H1 (cell line): ENCODE measurements at places on chromosomes 4 and X. TPM values are rescaled to one million over a fixed set of nuclear protein-coding genes. Genes with fewer than 3 reads are reported as not detected.

DNA sequence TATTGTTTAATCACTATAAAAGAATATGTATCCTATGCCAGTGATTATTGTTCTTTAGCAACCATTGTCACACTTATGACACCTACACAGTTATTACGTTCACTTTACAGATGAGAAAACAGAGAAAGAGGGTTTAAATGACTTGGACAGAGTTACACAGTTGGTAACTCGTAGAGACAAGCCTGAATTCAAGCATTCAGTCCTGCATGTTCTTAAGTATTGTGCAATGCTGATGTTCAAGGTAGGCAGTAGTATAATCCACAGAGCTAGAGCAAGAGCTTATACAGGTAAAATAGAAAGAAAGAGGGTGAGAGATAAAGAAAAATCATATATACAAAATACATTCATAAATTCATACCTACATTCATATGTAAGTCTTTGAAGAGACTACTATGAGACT lies 249.8 kb upstream of the ANXA10 start:
- DNase-seq, result no peak
- no peak overlapping the region for H3K4me3 ChIP-seq
- no peak overlapping the region for H3K27ac ChIP-seq
- H3K4me1 ChIP-seq, result no peaks in the 10 kb centered on the region
- H3K27me3 ChIP-seq, result no peaks in the 10 kb centered on the region
- no peaks in the 10 kb centered on the region for H3K36me3 ChIP-seq

GRCh38 chr4:95219109-95219508 lies 329.7 kb downstream of the UNC5C start:
- no peak for DNase-seq
- H3K27me3 ChIP-seq, result no peaks in the 10 kb centered on the region
- H3K27ac ChIP-seq, result no peak overlapping the region
- no peak overlapping the region for H3K4me3 ChIP-seq

DNA sequence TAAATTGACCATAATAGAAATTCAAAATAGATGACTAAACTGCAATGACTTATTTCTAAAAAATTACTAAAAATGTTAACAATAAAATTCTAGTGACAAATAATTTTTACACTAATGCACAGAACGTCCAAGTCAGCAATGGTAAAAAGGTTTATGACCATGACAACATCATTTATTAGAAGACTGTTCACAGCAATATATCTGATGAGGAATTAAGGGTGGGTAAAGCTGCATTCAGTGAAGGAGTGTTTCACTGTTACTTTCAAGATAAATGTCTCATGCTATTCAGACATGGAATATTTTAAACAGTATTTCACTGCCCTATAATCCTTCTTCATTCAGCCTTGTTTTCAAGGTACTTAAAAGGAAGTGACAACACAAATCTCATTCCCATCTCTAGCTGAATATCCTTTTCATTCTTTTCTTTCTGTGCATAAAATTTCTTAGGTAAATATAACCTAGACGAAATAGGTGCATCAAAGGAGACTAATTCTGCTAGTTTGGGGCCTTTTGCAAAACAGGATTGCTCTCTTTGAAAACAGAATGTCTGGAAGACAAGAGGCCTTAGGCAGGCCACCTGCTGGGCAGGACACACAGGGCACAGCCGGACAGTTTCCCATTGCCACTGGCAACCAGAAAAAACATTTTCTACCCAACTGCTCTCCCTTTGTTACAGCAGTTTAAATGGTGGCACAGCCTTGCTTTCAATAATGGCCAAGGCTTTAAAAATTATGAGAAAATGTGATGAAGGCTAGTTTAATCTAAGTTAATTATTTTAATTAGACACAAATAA lies 600.3 kb downstream of the SPRY1 start:
- no peak overlapping the region for H3K4me3 ChIP-seq
- H3K27me3 ChIP-seq, result no peaks in the 10 kb centered on the region
- H3K4me1 ChIP-seq, result no peaks in the 10 kb centered on the region
- no peak for DNase-seq
- H3K27ac ChIP-seq, result no peak overlapping the region

Gene TCP11X2
- 0.25 and 0.32 TPM in 2 replicates for total RNA-seq

DNA sequence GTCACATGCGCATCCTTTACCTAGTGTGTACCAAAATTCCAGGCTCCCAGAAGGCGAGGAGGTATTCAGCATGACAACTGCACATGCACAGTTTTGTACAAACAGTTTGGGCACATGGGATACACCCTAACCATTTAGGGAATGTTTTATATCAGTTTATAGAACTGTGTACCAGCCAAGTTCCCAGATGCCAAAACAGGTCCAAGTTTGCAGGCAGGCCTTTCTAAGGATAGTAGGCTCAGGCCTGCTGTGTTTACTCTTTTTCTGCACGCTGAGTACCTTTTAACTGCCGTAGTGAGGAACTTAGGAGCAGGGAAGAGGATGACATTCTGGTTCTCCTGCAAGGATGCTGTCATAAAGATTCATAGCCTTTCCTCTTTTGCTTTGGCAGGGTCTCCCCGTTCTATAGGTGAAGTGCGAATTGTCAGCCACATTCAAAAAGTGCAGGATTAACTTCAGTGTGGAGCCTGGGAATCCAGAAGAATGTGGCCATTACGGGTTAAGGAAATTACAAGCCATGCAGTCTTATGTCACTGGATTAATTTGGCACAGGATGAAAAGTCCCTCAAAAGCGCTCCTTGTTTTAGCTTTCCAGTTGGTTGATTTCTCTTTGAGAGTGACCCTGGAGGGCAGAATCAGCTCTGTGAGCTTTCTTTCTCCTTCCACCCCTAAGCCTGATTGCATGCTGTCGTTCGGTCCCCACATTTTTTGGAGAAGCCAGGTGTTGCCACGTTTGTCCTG lies 259.8 kb downstream of the ARHGAP10 start:
- H3K4me3 ChIP-seq, result no peak overlapping the region
- H3K27me3 ChIP-seq, result no peaks in the 10 kb centered on the region; the same call in 1 of the 2 replicates
- H3K36me3 ChIP-seq, result no peaks in the 10 kb centered on the region
- no peak for DNase-seq
- no peaks in the 10 kb centered on the region; the same call in 1 of the 2 replicates for H3K4me1 ChIP-seq

Gene TAF7L
- total RNA-seq, result not detected in 2 replicates

Gene HMGN5
- total RNA-seq, result 20.4 and 23.9 TPM in 2 replicates

- H3K4me3 ChIP-seq, result no peak overlapping the region
- no peak for DNase-seq
- no peaks in the 10 kb centered on the region for H3K36me3 ChIP-seq
- no peaks in the 10 kb centered on the region; the same call in 1 of the 2 replicates for H3K4me1 ChIP-seq
- no peak overlapping the region for H3K27ac ChIP-seq
Observed at GRCh38 chrX:104309169-104309568, 54.4 kb upstream of the ESX1 start.

DNA sequence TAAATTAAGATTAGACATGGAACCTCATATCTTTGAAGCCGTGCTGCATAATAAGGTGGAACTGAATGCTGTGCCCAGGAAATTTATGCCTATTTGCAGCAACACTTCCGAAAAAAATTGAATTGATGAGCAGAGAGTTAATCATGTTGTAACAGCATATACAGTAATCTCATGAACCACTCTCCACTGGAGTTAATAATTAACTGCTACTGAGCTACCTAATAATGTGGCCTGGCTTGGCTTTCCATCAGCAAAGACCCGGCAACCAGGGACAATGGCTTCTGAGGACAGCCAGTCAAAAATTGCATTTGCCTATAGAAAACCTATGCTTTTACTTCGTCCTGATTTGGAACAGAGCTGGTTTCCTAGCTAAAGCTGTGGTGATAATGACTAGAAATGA lies 63.8 kb upstream of the GATB start:
- DNase-seq, result no peak
- H3K27me3 ChIP-seq, result no peaks in the 10 kb centered on the region
- H3K36me3 ChIP-seq, result no peaks in the 10 kb centered on the region
- no peak overlapping the region for H3K4me3 ChIP-seq
- no peak overlapping the region for H3K27ac ChIP-seq

DNA sequence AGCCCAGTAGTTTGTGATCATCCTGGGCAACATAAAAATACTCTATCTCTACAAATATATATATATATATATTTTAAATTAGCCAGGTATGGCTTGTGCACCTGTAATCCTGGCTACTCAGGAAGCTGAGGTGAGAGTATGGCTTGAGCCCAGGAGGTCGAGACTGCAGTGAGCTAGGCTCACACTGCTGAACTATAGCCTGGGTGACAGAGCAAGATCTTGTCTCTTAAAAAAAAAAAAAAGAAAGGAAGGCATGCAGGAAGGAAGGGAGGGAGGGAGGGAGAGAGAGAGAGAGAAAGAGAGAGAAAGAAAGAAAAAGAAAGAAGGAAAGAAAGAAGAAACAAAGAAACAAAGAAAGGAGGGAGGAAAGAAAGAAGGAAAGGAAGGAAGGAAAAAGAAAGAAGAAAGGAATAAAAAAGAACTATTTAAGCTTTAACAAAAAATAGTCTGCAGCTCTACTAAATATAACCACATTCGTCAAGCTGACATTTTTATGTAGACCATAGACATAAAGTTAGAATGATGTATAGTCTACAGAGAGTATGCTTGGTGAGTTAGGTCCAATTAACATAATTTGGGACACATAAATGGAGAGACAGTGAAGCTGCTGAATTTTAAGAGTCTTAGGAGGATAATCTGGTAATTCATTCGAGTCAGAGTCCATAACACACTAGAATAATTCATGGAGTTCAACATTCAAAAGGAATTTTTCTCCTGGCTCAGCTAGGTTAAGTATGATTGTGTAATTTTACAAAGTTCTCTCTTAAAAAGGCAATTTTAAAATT lies 111.9 kb downstream of the GLRA3 start:
- H3K27me3 ChIP-seq, result no peaks in the 10 kb centered on the region
- H3K36me3 ChIP-seq, result no peaks in the 10 kb centered on the region
- H3K4me3 ChIP-seq, result no peak overlapping the region
- H3K4me1 ChIP-seq, result no peaks in the 10 kb centered on the region

GRCh38 chrX:2266445-2267349 lies 234.1 kb downstream of the DHRSX start:
- H3K27me3 ChIP-seq, result no peaks in the 10 kb centered on the region
- DNase-seq, result no peak
- H3K4me1 ChIP-seq, result peaks cover 14% of the 10 kb centered on the region; the same call in 1 of the 2 replicates
- no peaks in the 10 kb centered on the region; the same call in 1 of the 2 replicates for H3K36me3 ChIP-seq
- no peak overlapping the region for H3K4me3 ChIP-seq

Gene SSX2
- not detected in 2 replicates for total RNA-seq

GRCh38 chr4:143355540-143356217 lies 19.0 kb downstream of the GAB1 start:
- peaks cover 25% of the 10 kb centered on the region for H3K4me1 ChIP-seq
- peak overlapping the region; percentile 12; the same call in 1 of the 2 replicates for H3K27ac ChIP-seq
- H3K27me3 ChIP-seq, result no peaks in the 10 kb centered on the region
- H3K36me3 ChIP-seq, result no peaks in the 10 kb centered on the region

- DNase-seq, result no peak
- H3K4me1 ChIP-seq, result no peaks in the 10 kb centered on the region
- no peak overlapping the region for H3K27ac ChIP-seq
- no peaks in the 10 kb centered on the region for H3K27me3 ChIP-seq
Observed at GRCh38 chrX:70244881-70245280, 10.4 kb downstream of the AWAT1 start.

GRCh38 chr4:108941904-108942430 lies 179.1 kb upstream of the ETNPPL start:
- H3K36me3 ChIP-seq, result no peaks in the 10 kb centered on the region
- H3K27ac ChIP-seq, result no peak overlapping the region
- peaks cover 2% of the 10 kb centered on the region; the same call in 1 of the 2 replicates for H3K4me1 ChIP-seq
- no peaks in the 10 kb centered on the region for H3K27me3 ChIP-seq

Gene TMPRSS11B
- total RNA-seq, result not detected in 2 replicates

DNA sequence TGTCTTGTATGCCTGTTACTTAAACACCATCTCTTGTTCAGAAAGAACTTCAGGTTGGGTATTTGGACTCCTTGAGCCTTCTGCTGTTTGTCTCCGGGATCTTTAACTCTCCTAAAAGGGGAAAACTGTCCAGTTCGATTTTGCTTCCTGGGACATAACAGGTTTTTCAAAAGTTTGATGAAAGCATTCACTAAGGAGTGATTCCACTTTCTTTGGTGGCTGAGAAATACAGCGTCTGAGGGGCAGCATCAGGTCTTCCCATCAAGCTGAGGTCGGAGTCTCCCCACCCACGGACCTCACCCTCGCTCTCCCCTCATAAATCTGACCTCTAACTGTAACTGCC lies 1.4 kb downstream of the AFAP1 start:
- H3K27ac ChIP-seq, result no peak overlapping the region
- peaks cover 8% of the 10 kb centered on the region; the same call in 1 of the 2 replicates for H3K4me1 ChIP-seq
- H3K4me3 ChIP-seq, result peak overlapping the region; percentile 85
- no peaks in the 10 kb centered on the region for H3K36me3 ChIP-seq

Gene SLC26A1
- total RNA-seq, result not detected in 2 replicates

GRCh38 chrX:20594985-20595384 lies 328.3 kb upstream of the RPS6KA3 start:
- no peaks in the 10 kb centered on the region for H3K27me3 ChIP-seq
- H3K4me3 ChIP-seq, result no peak overlapping the region
- no peak for DNase-seq
- no peaks in the 10 kb centered on the region for H3K36me3 ChIP-seq
- H3K4me1 ChIP-seq, result no peaks in the 10 kb centered on the region; the same call in 1 of the 2 replicates

- H3K27ac ChIP-seq, result no peak overlapping the region
- H3K4me1 ChIP-seq, result no peaks in the 10 kb centered on the region
- peak; percentile 67 for DNase-seq
- H3K36me3 ChIP-seq, result no peaks in the 10 kb centered on the region
- no peaks in the 10 kb centered on the region for H3K27me3 ChIP-seq
Observed at GRCh38 chr4:36243355-36244256, 708 bp downstream of the ARAP2 start.

Gene FRAS1
- 106 and 109 TPM in 2 replicates for total RNA-seq
